ENCODE measurements at places on chromosomes 4 and X.

- DNase-seq, result peak; percentile 29
Measured at GRCh38 chrX:1165535-1166196, 46.8 kb downstream of the CRLF2 start.

- DNase-seq, result no peak
Measured at GRCh38 chrX:106780664-106781377, 21.7 kb upstream of the TBC1D8B start.

DNA sequence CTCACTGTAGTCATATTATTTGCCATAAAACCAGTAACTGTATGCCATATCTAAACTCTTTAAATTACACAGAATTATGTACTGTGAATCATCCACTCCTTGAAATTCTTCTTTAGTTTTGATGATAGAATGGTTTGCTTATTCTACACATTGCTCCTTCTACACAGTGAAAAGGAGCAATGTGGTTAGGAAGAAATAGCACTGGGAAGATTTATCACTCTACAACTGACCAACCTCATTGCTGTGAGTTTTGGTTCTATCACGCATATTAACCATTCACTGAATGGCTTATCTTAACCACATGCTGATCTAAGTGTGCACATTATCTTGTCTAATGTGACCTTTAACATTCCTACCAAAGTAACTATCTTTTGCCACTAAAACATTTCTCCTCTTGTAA is 415.7 kb upstream of the NDST4 start:
- DNase-seq, result no peak

- DNase-seq, result no peak
Measured at GRCh38 chr4:181944527-181944926, 298.7 kb upstream of the TENM3 start.

DNA sequence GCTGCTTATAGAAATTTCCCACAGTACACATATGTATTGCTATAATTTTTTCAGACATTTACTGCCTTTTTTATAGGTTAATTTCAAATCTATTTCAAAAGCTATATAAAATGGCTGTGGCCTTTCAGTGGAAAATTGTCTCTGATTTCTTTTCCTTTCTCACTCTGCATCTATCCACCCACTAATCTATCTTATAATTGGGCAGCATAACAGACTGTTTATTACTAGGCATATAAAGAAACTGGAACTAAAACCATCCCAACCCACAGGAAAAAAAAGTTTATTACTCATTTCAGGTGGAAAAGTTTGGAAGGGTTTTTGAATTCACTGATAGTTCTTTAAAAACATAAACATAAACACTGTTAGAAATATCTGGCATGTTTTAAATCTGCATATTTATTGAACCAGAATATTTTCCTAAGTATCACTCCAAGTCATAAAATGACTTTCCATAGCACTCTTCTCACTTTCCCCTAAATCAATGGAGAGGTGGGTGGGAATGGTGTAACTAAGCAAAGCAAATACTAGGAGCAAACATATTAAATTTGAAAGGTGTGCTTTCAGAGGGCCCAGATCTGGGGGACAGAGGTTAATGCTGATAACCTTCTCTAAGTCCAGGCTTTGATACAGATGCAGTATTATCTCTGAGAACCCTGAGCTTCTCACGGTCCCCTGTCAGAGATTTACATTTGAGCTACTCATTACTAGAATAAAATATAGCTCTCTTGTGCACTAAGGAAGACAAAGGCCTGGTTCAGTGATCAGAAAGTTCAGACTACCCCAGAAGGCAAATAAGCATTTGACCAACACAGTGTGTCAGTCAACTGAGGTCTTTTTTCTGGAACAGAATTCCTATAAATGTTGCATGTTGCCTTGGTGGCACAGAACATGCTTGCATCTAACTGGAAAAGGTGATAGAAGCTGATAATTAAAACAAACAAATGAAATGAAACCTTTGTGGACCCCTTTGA is 328.3 kb downstream of the UNC5C start:
- no peak for DNase-seq

GRCh38 chrX:52353838-52354237 is 15.0 kb upstream of the XAGE2 start:
- DNase-seq, result no peak

GRCh38 chr4:109424093-109424841 is 9.3 kb upstream of the SEC24B start:
- DNase-seq, result no peak

DNA sequence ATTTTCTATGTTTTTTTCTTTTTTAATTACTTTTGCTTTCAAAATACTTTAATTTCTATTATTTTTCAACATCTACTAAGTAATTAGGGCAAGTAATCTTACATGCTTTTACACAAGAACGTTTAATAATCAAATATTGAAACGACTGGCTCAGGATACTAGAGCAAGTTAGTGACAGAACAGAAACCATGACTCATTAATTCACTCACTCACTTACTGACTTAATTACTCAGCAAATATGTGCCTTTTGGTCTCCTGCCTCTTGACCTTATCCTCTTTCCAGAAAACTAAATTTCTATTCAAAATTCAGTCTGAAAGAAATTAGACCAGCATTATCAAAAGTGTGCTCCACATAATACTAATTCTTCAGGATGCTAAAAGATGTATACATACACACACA is 314.9 kb upstream of the TEX13C start:
- DNase-seq, result no peak

GRCh38 chrX:111200327-111200726 is 70.0 kb downstream of the CAPN6 start:
- DNase-seq, result no peak

DNA sequence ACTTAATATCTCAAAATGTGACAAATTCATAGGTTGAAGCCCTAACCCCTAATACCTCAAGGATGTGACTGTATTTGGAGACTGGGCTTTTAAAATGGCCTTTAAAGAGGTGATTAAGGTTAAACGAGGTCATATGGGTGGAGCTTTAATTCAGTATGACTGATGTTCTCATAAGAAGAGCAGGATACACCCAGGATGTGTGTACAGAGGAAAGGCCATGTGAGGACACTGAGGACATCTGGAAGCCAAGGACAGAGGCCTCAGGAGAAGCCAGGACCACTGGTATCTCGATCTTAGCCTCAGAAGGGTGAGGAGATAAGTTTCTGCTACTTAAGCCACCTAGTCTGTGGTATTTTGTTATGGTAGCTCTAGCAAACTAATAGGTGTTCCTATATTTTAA is 49.0 kb upstream of the SHISA3 start:
- no peak for DNase-seq

GRCh38 chr4:110653321-110654253 is 30.7 kb upstream of the PITX2 start:
- DNase-seq, result no peak

DNA sequence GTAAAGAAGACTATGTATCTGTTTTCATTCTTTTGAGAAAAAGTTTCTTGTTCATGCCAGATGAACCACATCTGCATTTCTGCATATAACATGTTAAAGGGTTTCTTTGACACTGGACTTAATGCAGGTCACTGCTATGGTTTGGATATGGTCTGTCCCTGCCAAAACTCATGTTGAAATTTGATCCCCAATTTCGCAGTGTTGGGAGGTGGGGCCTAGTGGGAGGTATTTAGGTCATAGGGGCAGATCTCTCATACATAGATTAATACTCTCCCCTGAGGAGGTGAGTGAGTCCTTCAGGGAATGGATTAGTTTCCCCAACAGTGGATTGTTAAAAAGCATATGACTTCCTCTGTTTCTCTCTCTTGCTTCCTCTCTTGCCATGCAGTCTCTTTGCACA is 45.9 kb upstream of the TMEM33 start:
- no peak for DNase-seq

GRCh38 chrX:14501327-14501726 is 28.0 kb upstream of the GLRA2 start:
- DNase-seq, result no peak

DNA sequence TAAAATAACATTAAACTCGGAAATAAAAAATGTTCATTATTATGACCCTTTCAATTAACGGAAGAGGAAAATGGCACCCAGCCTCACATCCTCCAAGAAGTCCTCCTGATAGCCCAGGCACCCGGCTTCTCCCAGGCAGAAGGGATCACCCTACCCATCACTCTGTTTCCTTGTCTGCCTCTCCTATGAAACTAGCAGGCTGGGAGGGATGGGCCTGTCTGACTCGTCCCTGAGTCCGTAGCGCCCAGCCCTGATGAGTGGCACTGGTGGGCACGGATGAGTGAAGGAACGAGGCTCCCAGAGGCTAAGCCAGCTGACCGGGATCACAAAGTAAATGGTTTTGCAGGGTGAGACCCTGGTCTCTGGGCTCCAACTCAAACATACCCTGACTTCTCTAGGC is 28.6 kb upstream of the KIAA0232 start:
- no peak for DNase-seq

- DNase-seq, result no peak
Measured at GRCh38 chr4:78205591-78205990, 148.5 kb downstream of the FRAS1 start.

DNA sequence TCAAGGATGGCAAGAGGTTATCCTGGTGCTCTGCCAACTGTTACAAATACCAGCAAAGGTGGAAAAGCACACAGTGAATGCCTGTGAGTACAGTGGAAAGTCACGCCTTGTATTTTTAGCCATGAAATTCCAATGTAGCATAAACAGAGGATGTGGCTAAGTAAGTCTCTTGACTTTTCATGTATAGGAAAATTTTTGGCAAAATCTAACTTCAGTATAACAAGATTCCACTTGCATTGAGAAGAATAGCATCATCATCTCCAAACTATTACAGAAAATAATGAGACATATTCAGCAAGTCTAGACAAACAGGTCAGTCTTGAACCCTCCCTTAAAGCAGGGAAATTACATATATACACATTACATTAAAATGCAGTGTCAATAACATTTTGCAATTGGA is 7.9 kb downstream of the SLC10A6 start:
- DNase-seq, result no peak

- DNase-seq, result no peak
Measured at GRCh38 chrX:39757971-39758370, 339.8 kb downstream of the BCOR start.

DNA sequence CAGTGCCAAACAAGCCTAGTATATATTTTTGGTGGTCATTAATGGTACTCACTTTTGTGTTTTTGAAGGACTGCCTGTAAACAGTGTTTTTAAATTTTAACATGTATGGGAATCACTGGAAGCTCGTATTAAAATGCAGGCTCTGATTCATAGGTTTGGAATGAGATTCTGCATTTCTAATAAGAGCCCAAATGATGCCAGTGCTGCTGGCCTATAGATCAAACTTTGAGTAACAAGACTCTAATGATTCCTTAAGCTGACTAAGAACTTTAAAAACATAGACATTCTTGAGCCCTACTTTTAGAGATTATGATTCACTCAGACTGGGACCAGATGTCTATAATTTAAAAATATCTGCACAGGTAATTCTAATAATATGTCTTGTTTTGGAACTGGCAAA is 823.2 kb upstream of the LCORL start:
- no peak for DNase-seq

DNA sequence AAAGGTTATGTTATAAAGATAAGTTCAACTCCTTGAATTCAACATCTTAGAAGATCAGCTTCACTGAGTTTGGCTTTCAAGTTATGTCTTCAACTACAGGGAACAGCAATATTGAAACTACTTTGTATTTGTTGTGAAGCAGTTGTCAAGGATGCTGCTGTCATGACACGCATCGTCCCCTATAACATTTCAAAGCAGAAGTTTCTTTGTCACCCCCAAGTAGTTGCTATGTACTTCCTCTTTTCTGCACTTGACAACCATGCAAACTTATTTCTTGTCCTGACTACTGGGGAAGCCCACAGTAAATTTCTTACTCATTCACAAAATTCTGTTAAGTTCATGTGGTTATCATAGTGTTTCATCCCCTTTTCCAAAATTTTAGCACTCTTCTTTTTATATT is 14.3 kb downstream of the ANTXR2 start:
- DNase-seq, result peak; percentile 64

DNA sequence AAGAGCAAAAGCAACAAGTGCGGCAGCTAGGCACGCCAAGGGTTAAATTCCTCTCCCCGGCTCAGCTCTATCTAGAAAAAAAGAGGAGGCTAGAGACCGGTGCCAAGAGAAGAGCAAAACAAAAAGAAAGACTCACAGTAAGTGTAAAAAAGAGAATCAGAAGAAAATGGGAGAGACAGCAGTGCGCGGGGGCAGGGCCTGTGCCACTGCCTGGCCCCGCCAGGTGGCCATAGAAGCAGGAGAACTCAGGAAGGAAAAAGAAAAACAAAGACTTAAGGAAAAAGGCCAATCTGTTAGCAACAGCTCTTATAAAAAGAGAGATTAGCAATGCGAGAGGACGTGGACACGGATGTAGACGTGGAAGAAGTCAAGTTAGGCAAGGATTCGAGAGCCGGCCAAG is 3.2 kb downstream of the ACOX3 start:
- DNase-seq, result no peak

DNA sequence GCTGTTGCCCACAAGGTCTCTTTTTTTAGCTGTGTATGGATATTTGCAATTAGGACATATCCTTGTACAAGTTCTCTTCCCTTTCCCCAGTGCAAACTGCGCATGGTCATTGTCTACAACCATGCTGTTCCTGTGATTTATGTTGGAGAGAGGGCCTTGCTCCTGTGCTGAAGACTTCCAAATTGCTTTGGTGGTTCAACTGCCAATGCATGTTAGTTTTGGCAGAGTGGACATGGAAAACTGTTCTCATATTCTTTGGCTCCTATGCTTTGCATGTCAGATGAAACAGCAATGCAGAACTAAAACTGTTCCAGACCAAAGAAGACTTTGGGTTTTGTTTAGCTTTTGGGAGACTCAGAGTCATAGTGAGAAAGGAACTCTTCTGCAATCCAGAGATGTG is 148.8 kb upstream of the EDNRA start:
- DNase-seq, result no peak

DNA sequence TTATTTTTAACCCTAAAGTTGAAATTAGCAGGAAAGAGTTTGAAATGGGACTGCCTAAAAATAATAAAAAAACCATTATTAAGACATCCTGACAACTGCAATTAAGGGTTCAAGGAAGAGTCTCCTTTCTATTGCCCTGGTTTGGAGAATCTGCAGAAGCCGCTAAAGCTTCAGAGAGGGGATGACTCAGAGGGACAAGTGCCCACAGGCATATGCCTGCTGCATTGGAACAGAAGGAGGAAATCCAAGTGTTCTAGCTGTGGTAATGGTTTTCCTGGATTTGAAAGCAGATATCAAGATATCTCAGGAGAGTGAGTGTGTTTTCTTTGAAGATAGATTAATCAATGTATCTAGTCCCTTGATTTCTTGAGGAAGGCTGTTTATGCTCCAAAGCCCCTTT is 235.1 kb upstream of the TAPT1 start:
- DNase-seq, result no peak

All from stimulated activated naive CD8-positive, alpha-beta T cell treated with anti-CD3 and anti-CD28 coated beads, Interleukin-15, amount 100 ng/mL, for 72 hours (primary cell).